ENCODE measurements at places on chromosomes 2 and 18. TPM values are rescaled to one million over a fixed set of nuclear protein-coding genes. Genes with fewer than 3 reads are reported as not detected.

Gene FAM237A
- not detected for total RNA-seq

Gene ABCG5
- total RNA-seq: not detected

Gene PLCD4
- 0.38 TPM for total RNA-seq

Gene ZNF385B
- total RNA-seq: not detected

Gene TEX44
- not detected for total RNA-seq

Gene SLC5A7
- total RNA-seq: not detected

Gene TFCP2L1
- 0.07 TPM for total RNA-seq

Gene LRRC30
- total RNA-seq: not detected

Gene USP14
- 56.4 TPM for total RNA-seq

Gene IL1RL1
- 0.15 TPM for total RNA-seq

Gene PTPRM
- total RNA-seq: 3.4 TPM

Gene TMEM163
- 0.18 TPM for total RNA-seq

Gene STAT4
- total RNA-seq: 166 TPM

Gene RESP18
- total RNA-seq: not detected

Gene HOXD12
- not detected for total RNA-seq

Gene RTP5
- not detected for total RNA-seq

Gene DSG3
- total RNA-seq: not detected

Gene FSHR
- total RNA-seq: not detected

Gene BCL11A
- total RNA-seq: 0.03 TPM

Gene TCF23
- total RNA-seq: not detected

Gene KIF5C
- total RNA-seq: 2.9 TPM

Gene YES1
- total RNA-seq: 17.8 TPM

Gene RND3
- not detected for total RNA-seq

Gene TBR1
- 0.18 TPM for total RNA-seq

Gene SERPINB5
- total RNA-seq: not detected

Gene PROC
- total RNA-seq: not detected

Gene IL1A
- 0.33 TPM for total RNA-seq

Gene TMEM37
- total RNA-seq: not detected

Gene KLHL14
- total RNA-seq: not detected

Gene NEURL3
- total RNA-seq: not detected

Gene ZSWIM2
- not detected for total RNA-seq

Gene INPP5D
- 121 TPM for total RNA-seq

Gene PRKAG3
- not detected for total RNA-seq

Gene DAPL1
- total RNA-seq: not detected

Gene SLC14A1
- total RNA-seq: 3.3 TPM

Gene LOXHD1
- 0.13 TPM for total RNA-seq

Gene CTAGE1
- total RNA-seq: not detected

Gene CREB1
- 86.8 TPM for total RNA-seq

Gene TUBA3E
- total RNA-seq: not detected

Gene PLEK
- total RNA-seq: 1.4 TPM

Gene PROM2
- 0.07 TPM for total RNA-seq

Gene SERPINB3
- total RNA-seq: not detected

Gene OBSL1
- total RNA-seq: not detected

Gene RGPD8
- total RNA-seq: 8.9 TPM
